Transverse colon (tissue), 4 donors: ENCODE measurements at places on chromosomes 7 and 10.
A peak's percentile ranks its signal among the peaks of the same experiment; 100 is the strongest.

DNA sequence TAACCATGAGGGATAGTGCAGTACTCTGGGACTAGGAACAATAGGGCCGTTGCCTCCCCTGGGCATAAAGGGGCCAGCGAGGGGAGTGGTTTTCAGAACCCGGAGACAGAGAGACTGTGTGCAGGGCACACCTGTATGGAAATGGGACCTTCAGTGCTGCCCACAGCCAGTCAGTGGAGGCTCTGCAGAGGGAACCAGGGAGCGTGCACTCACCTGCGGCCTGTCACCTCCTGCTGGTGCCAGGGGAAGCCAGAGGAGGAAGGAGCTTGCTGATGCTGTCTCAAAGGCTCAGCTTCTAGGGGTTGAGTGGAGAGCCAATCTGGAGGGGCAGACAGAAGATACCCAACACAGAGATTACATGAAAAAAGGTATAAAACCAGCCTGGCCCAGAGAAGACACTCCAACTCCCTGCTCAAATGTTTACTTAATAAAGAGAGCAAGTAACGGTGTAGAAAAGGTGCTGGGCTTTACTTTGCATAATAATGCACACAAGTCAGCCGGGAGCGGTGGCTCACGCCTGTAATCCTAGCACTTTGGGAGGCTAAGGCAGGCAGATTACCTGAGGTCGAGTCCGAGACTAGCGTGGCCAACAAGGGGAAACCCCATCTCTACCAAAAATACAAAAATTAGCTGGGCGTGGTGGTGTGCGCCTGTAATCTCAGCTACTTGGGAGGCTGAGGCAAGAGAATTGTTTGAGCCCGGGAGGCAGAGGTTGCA lies 35.5 kb upstream of the WAPL start:
- DNase-seq = no peak

DNA sequence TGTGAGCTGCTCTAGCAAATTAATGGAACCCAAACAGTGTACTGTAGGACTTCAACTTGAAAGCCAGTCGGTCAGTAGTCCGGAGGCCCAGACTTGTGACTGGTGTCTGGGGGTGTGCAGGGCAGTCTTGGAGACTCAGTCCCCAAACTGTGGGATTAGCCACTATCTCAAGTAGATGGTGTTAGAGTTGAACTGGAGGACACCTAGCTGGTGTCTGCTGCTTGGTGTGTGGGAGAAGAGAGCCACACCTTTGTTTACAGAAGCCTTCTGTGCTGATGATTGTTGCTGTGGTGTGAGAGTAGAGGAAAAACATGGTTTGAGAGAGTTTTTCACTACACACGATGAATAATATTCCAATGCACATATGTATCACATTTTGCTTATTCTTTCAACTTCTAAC lies 47.4 kb downstream of the CUL2 start:
- no peak for DNase-seq

DNA sequence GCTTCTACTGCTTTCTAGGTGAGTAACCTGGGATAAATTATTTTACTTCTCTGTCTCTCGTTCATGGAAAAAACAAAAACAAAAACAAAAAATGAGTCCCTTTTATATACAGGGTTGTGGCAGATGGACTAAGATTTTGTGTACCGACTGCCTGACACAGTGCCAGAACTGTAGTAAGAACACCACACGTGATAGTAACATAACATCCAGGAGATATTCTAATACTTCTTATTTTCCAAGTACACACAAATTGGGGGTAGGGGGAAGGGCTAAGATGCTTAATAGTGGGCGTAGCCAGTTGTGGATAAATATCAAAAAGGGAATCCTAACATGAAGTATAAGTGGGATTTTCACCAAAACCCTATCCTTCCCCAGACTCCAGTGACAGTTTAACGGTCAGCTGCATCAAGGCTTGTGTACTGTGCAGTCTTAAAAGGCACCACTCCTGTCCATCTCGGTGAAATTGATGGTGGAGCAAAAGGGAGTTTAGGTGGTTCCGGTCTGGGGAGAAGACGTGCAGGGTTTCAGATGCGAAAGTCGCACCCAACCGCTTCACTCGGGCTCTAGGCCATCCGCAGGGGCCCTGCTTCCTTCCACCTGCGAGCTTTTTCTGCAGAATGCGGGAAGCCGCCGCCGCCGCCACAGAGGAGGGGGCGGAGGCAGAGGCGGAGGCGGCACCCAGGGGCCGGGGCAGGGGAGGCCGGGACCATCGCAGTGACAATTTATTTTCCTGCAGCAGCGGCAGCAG lies at the start of gene STAMBPL1:
STAMBPL1 (plus strand) TSS at position 712 of the 748 bp plus-strand sequence. CDS start 21,464 bp downstream, outside the sequence.
- DNase-seq = peak; percentile 77

GRCh38 chr7:5476001-5476400 lies 52.4 kb upstream of the TNRC18 start:
- DNase-seq = no peak

- DNase-seq = no peak
These were observed 14.8 kb downstream of the COBL start for GRCh38 chr7:51301806-51302205.

DNA sequence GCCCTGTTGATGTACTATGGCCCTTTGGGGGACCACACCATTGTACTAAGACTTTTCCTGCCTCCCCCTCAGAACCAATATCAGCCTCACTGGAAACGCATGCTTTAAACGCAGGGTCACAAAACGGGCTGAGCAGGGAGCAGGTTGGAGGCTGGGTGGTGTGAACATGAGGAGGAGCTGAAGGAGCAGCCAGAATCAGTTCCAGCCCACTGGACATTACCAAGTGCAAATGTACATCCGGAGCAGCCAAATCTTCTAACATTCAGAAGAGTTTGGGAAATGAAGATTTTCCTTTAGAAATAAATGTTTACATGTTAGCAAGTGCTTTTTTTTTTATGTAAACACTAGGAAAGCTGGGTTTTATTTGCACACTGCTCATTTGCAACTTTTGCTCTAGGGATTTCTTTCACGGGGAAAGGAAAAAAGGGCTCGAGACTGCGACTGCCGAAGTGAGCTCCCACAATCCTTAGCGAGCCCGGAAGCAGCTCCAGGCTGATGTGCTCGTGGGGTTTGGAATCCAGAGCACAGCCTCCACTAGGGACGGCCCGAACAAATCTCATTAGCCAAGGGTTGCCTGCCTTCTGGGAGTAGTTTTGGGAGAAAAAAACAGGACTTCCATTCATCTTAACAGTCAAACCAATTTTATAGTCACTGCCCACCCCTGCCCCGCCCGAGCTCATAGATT lies 108.0 kb upstream of the YAE1 start:
- no peak for DNase-seq

DNA sequence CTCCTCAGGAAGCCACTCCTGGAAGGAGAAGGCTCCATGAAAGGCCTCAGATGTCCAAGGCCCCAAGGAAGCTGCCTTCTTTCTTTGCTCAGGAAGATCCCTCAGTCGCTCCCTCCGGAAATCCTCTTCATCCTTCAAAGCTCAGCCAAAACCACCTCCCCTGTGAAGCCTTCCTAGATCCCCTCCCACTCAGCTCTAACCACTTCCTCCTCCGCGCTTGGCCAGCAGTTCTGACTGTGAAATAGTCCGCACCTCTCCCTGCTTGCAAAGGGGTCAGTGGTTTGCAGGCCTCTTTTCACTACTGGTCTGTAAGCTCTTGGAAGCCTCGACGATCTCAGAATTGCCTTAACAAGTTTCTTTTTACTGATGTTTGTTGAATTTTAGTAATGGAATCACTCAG lies 23.9 kb downstream of the PYROXD2 start:
- DNase-seq = no peak

GRCh38 chr7:157708919-157709295 lies 372.1 kb downstream of the DNAJB6 start:
- DNase-seq = no peak

GRCh38 chr10:119079599-119080520 lies 757 bp downstream of the EIF3A start:
- peak; percentile 81 for DNase-seq

GRCh38 chr10:11225935-11226334 lies 208.3 kb downstream of the CELF2 start:
- DNase-seq = peak; percentile 58

DNA sequence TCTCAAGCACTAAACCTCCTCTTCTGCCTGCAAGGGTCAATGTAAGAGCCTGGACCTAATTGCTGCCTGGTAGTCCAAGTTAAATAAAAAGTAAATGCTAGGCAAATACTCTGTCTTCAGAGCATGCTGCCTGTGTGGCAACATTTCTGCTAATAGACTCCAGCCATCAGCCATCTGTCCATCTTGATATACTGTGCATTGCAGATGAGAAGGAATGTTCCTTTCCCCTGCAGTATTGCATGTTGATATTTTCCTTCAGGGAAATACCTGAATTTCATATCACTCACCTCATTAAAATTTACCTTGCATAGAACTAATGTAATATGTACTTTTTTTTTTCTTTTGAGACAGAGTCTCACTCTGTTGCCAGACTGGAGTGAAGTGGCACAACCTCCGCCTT lies 87.9 kb downstream of the SLC16A9 start:
- no peak for DNase-seq

GRCh38 chr10:76382381-76382851 lies 951.0 kb downstream of the LRMDA start:
- DNase-seq = no peak

DNA sequence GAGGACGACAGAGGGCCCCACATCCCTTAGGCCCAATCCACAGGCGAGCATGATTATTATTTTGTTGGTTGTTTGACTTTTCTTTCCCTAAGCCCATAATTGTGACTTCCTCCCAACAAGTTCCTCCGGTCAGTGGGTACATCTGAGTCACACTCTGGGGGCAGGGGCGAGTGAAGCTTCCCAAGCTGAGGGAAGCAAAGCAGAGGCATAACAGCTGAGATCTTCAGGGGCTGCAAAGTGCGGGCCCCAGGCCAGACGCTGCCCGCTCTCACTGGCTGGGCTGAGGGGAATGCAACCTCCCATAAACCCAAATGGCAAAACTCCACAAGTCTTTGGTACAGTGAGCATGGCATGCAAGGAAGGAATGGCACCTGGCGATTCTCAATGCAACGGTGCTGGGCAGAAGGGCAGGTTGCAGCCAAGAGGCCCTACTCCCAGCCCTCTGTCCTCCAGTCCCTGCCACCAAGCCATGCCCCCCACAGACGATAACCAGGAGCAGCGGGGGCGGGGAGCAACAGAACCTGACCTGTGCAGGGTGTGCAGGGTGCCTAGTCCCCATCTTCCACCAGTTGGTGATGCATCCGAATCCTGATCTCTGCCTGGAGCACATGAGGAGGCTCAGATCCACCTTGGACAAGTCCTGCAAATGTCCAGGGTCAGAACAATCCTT lies 25.3 kb downstream of the TNS3 start:
- DNase-seq = no peak
